ENCODE measurements at places on chromosomes 16 and 17.

GRCh38 chr17:71937914-71938313, 182.9 kb upstream of the SOX9 start:
- DNase-seq, result no peak

DNA sequence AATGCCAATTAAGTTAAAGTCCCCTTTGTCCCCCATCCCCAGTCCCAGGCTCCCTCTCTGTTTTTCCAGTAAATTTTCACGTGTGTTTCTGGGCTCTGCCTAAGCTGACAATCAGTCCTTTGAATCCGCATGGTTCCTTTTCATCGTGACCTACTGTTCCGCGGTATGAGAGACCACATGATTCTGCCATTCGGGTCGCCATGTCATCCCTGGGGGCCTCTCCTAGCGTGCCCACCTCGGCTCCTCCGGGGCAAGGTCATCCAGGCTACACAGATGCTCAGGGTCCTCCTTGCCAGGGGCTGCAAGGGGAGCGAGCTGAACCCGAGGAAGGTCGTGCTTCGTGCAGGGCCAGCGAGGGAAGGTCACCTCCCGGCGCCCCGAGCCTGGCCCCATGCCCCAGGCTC, 157.6 kb downstream of the RAB11FIP4 start:
- DNase-seq, result no peak

- no peak for DNase-seq
Measured at GRCh38 chr16:17241264-17241835, 229.4 kb downstream of the XYLT1 start.

DNA sequence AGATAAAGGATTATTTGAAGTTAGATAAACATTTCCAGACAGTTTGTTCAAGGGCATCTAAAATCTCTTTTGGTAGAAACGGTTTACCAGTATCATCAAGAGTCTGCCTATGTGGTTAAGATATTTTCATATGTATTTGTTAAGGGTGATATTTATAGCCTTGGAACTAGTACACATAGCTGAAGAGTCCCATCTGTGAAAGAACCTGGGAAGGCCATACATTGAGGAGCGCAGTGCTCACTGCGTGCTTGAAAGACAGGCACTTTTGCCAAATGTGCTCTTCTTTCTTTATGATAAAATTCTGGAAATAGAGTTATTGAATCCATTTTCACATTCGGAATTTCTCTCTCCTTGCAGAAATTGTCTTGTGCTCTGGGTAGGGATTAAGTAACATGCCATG, 7.7 kb downstream of the IGSF6 start:
- DNase-seq, result no peak

- no peak for DNase-seq
Measured at GRCh38 chr16:424623-425081, 797 bp upstream of the RAB11FIP3 start.

DNA sequence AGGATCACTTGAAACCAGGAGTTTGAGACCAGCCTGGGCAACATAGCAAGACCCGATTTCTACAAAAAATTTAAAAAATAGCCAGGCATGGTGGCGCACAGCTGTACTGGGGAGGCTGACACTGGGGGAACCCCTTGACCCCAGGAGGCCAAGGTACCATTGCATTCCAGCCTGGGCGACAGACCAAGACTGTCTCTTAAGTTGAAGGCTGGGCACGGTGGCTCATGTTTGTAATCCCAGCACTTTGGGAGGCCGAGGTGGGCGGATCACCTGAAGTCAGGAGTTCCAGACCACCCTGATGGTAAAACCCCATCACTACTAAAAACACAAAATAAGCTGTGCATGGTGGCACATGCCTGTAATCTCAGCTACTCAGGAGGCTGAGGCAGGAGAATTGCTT, 74.9 kb downstream of the LITAF start:
- no peak for DNase-seq

GRCh38 chr17:4788159-4788806, 481 bp upstream of the GLTPD2 start:
- DNase-seq, result no peak

- no peak for DNase-seq
Measured at GRCh38 chr16:15464401-15465186, 30.2 kb downstream of the BMERB1 start.

- no peak for DNase-seq
Measured at GRCh38 chr17:80963812-80964543, 27.7 kb upstream of the CHMP6 start.

DNA sequence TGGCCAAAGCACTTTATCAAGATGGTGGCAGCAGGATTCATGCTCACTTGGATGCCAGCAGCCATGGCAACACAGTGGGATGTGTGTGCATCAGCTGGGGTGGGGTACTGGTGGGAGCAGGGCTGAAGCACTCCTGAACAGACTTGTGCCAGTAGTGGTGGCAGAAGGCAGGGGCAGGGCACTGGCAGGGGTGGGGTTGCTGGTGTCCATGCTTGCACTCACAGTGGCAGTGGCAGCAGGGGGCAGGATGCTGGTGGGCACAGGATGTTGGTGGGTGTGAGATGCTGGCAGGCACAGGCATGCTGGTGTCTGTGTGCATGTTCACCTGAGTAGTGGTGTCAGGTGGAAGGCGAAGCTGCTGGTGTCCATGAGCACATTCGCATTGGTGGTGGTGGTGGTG, 161.0 kb upstream of the PMFBP1 start:
- no peak for DNase-seq

- no peak for DNase-seq
Measured at GRCh38 chr17:11628374-11628773, 30.1 kb downstream of the DNAH9 start.

DNA sequence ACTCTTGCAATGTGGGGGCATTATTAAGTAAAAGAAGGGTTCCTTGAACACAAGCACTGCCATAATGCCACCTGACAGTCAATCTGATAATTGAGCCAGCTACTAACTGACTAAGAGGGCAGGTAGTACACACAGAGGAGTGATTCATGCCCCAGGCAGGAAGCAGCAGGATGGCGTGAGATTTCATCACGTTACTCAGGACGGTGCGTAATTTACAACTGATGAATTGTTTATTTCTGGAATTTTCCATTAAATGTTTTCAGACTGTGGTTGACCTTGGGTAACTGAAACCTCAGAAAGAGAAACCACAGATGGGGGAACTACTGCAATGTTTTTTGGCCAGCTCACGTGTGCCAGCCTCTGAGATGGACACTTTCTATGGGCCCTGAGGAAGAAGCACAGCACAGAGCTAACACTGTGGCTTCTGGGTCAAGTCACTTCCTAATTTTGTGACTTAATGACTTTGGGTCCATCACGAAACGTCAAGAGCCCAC, 46.7 kb downstream of the C17orf67 start:
- peak; percentile 67 for DNase-seq

DNA sequence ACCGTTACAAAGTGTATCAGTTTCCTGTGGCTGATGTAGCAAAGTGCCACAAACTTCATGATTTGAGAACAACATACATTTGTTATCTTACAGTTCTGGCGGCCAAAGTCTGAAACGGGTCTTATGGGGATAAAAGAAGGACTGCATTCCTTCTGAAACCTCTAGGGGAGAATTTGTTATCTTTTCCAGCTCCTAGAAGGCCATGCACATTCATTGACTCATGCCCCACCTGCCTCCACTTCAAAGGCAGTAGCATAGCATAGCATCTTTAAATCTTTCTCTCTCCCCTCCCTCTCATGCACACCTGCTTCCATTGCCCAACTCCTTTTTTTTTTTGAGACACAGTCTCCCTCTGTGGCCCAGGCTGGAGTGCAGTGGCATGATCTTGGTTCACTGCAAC, 190.7 kb upstream of the DYNLRB2 start:
- DNase-seq, result no peak

- DNase-seq, result no peak
Measured at GRCh38 chr16:4264546-4264945, 8.3 kb downstream of the TFAP4 start.

DNA sequence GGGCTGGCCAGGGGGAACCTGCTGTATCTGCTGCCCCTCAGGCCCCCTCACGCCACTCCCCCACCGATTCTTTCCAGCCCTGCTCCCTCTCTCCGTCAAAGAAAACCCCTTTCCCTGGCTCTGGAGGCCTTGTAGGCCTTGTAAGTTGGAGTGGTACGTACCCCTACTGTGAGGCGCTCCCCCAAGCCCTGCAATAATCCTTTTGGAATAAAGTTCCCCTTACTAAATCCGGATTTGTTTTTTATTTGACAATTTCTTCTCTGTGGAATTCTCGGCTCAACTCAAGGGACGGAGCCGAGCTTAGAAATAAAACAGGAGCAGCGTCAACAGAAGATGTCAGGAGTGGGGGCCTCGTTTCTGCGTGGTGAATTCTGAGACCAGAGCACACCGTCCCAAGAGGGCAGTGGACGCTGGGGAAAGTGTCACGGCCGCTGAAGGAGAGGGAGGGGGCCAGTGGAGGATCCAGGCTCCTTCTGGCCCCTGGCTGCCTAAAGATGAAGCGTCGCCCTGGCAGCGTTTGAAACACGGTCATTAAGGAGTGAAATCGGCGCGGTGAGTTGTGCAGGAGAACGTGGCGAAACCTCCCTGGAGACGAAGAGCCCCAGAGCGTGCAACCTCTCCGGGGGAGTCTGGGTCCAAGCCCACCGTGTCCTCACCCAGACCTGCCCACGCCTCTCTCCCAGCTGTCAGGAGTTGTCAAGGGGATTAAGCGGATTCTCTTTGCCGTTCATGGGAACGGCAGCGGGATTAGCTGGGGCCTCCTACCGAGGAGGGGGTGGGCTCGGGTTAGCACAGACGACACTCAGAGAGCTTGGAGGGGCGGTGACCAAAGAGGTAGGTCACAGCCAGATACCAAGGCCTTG, 47.0 kb downstream of the SLC7A5 start:
- no peak for DNase-seq

DNA sequence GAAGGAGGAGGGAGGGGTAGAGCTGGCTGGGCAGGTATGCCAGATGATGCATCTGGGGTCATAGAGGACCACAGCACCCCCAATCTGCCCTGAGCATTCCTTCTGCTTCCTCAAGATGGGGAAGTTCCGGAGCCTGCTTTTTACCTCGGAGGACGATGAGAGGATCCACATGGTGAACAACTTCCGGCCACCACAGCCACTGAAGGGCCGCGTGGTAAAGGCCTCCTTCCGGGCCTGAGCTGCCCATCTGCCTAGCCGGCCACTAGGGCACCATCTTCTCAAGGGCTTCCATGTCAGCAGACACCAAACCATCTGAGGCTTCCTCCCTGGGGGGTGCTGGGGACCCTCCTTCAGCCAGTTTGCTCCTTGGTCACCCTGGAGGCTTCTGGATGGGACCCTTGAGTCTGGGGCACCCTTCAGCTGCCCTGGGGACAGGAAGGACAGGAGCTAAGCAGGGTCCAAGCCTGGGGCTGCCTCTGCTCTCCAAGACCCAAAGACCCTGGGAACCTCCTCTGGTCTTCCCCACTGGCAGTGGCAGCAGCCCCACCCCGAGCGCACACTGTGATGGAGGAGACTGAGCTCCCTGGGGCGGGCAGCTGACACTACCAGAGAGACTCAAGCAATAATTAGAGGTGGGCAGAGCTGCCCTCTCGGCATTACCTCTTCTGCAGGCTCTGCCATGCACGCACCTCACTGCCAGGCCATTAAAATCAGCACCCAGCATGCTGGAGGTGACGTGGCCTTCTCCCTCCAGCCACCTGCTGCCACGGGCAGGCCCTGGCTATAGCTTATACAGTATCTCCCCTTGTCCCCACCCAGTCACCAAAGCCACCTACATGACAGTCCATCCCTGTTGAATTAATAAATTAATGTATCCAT, 9.3 kb downstream of the CA7 start:
- DNase-seq, result no peak

DNA sequence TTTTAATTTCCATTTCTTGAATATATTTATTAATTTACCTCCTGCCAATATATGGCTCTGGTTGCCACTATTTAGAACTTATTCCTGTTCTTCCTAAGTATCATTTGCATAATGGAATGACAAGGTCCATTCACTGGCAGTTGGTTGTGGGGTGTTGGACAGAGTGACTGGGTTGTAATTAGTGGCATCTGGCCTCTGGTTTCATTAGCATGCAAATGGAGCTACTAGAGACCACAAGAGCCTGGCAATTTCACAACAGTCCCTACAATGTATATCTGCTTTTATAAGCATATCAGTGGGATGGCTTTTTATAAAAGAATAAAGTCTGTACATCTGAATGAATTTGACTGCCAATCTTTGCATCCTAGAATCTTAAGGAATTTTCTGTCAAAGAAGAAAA, 1030.9 kb upstream of the CDH8 start:
- DNase-seq, result no peak

DNA sequence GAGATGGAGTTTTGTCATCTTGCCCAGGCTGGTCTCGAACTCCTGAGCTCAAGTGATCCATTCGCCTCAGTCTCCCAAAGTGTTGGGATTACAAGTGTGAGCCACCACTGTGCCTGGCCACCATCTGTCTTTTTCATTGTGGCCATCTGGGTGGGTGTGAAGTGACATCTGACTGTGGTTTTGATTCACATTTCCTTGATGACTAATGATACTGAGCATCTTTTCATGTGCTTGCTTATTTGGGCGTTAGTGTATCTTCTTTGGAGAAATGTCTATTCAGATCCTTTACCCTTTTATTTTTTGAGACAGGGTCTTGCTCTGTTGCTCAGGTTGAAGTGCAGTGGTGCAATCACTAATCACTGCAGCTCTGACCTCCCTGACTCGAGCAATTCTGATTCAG, 53.9 kb upstream of the ERN1 start:
- DNase-seq, result peak; percentile 13

- no peak for DNase-seq
Measured at GRCh38 chr17:80668375-80669148, 123.9 kb downstream of the RPTOR start.

- DNase-seq, result no peak
Measured at GRCh38 chr17:66466840-66467367, 164.5 kb downstream of the PRKCA start.

All from stimulated activated naive CD8-positive, alpha-beta T cell treated with anti-CD3 and anti-CD28 coated beads, Interleukin-15, amount 100 ng/mL, for 72 hours (primary cell).